ENCODE measurements at places on chromosomes 7 and 10. TPM values are rescaled to one million over a fixed set of nuclear protein-coding genes. Genes with fewer than 3 reads are reported as not detected.

The LDB1 gene
- total RNA-seq, result 59.4 TPM

The MBL2 gene
- not detected for total RNA-seq

The ANK3 gene
- total RNA-seq, result 25.5 TPM

The UNCX gene
- not detected for total RNA-seq

The EPHA1 gene
- not detected for total RNA-seq

The ANTXRL gene
- not detected for total RNA-seq

The COL28A1 gene
- total RNA-seq, result 23.7 TPM

The ASL gene
- total RNA-seq, result 24.2 TPM

The GRM3 gene
- total RNA-seq, result not detected
